ENCODE measurements at places on chromosomes 16 and 17. TPM values are rescaled to one million over a fixed set of nuclear protein-coding genes. Genes with fewer than 3 reads are reported as not detected.

Gene ZNF423
- total RNA-seq, result 13.4 TPM

Gene PAQR4
- total RNA-seq, result 9.4 TPM

Gene TUBG2
- 7.7 TPM for total RNA-seq

Gene OMG
- 4.4 TPM for total RNA-seq

Gene LYZL6
- total RNA-seq, result not detected

Gene ANKFN1
- total RNA-seq, result not detected

Gene TEX19
- total RNA-seq, result not detected

Gene RARA
- 13.6 TPM for total RNA-seq

Gene ITGAL
- total RNA-seq, result not detected

Gene AGRP
- total RNA-seq, result not detected

Gene PRCD
- total RNA-seq, result 0.68 TPM

Gene CCL14
- total RNA-seq, result 24.2 TPM

Gene CMTM2
- not detected for total RNA-seq

Gene GPR142
- 0.68 TPM for total RNA-seq

Gene SPNS3
- total RNA-seq, result 0.34 TPM

Gene FBXW10B
- total RNA-seq, result 0.79 TPM

Gene ABAT
- 1.4 TPM for total RNA-seq

Gene SLC16A6
- 1.5 TPM for total RNA-seq

Gene ZSCAN10
- not detected for total RNA-seq

Gene IRX5
- total RNA-seq, result 0.51 TPM

Gene HLF
- total RNA-seq, result not detected

Gene HID1
- 65.1 TPM for total RNA-seq

Gene UBB
- 1,882 TPM for total RNA-seq

Gene RGS11
- 0.19 TPM for total RNA-seq

Gene RHBDF2
- total RNA-seq, result 34.5 TPM

Gene PERCC1
- not detected for total RNA-seq

Gene C17orf113
- 0.17 TPM for total RNA-seq
